SK-N-DZ (cell line): ENCODE measurements at places on chromosomes 5 and 9.
A peak's percentile ranks its signal among the peaks of the same experiment; 100 is the strongest.

- no peak for DNase-seq
Observed at GRCh38 chr5:131379723-131380122, 115.9 kb downstream of the CDC42SE2 start.

DNA sequence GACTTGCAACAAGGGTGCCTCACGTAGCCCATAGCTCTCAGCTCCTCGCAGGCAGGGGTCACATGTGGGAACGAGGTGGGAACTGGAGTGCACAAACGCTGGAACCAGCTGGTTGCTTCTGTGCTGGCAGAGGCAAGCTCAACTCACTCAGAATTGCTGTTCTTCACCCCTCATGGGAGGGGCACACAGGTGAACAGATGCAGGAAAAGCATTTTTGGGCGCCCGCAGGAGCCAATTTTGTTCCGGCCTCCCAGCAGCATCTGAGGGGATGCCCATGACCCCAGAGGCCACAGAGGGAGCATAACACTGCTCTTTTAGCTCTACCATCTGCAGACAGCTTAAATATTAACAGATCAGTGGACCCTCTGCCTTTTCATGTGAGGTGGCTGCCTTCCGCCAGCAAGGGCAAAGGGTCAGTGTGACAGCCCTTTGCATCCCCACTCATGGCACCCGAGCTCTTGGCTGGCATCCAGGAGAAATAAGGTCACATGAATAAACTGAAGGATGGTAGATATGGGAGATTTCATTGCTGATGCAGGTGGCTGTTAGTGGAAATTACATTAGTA lies 196.2 kb downstream of the SLCO4C1 start:
- DNase-seq = no peak

DNA sequence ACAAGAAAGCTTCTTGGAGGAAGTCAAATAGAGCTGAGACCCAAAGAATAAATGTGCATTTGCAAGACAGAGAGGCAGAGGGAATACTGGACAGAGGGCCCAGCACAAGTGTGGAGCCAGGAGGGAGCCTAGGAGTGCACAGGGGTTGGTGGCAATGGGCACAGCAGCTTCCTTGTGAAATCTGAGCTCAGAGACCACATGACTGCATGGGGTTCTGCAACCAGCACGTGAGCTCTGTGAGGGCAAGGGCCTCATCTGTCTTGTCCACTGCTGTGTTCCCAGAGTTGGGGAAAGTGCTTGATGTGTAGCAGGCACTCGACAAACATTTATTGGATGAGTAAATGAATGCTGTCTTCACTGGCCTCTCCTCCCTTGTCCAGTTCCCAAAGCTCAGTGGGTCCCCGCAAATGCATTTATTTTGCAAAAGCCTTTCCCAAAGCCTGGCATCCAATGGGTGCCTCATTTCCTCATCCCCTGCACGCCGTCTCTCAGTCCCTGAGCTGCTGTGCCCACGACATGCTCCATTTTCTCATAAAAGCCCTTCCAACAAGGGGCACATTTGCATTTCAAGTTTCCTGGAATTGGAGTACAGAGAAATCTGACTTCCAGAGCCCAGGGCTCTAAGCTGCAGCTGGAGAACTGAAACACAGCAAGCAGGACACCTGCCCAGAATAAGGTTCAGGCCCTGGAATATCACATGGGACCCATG lies 58.5 kb downstream of the KCNIP1 start:
- DNase-seq = no peak

DNA sequence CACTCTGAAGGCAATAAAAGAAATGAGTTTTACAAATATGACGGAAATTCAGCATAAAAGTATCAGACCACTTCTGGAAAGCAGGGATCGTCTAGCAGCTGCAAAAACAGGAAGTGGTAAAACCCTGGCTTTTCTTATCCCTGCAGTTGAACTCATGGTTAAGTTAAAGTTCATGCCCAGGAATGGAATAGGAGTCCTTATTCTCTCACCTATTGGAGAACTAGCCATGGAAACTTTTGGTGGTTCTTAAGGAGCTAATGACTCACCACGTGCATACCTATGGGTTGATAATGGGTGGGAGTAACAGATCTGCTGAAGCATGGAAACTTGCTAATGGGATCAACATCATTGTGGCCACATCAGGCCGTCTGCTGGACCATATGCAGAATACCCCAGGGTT lies 93.5 kb upstream of the RGMB start:
- no peak for DNase-seq

DNA sequence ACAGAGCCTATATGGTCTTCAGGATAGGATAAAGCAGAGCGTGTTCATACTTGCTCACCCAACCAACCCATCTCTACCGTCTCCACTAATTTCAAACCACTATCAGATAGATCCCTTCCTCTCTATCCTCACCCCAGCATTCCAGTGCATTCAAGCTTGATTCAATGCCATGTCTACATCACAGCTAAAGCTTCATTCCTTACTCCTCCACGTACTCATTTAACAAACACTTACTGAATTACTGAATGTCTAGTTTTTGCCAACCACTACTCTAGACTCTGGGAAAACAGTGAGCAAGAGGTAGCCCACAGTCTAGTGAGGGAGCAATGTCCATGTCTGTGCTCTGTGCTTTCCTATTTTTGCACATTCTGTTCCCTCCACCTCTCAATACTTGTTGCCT lies 163.5 kb upstream of the MSX2 start:
- DNase-seq = no peak

GRCh38 chr9:127451858-127452656 lies 747 bp downstream of the LRSAM1 start:
- DNase-seq = peak; percentile 61

DNA sequence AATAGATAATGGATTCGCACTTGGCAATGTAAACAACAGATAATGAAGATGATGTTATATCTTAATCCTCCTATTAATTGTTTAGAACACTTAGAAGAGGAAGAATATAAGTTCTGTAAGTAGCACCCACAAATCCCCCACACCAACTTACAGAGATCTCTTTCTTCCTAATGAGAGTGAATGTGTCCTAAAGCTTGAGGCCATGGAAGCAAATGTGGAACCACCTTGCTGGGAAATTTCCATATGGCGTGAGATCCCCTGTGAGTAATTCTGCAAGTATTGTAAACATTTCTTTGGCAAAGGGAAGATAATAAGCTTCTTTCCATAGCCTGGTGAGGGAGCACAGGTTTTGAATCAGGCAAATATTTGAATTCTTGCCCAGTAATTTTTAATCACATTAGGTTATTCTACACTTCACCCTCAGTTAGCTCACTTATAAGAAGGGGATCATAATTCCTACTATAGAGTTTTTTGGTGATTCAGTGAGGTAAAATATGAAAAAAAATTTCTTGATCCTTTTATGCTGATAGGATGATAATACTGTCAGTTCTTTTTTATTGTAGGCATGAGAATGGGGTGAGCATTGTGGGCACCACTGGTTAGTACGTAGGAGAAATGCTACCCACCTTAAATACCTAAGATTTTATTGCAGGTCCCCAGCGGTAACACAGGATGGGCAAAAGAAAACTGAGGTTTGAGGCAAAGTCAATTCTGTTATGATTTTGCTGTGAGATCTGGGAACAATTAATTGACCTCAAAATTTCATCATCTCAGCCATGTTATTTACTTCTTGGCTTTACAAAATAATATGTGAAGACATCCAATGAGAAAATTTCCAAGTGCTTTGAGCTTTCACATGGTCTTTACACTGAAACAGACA lies 574.8 kb downstream of the PSAT1 start:
- DNase-seq = no peak

- no peak for DNase-seq
Observed at GRCh38 chr9:126335837-126336735, 9.5 kb downstream of the MVB12B start.

DNA sequence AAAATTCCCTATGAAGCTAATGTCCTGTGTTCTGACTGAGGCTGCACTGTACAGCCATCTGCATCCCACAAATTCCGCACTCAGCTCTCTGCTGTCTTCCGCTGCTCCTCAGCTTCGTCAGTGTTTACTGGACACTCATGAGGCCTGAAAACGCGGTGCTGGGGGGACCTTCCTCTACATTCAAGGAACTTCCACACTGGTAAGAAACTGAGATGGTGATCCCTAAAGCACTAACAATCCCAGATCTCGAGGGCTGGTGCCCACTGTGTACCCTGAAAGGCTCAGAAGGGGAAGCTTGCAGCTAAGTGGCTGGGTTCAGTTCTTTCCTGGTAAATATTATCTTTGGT lies 117.9 kb downstream of the NRG2 start:
- DNase-seq = no peak

GRCh38 chr9:32942755-32943460 lies 58.5 kb downstream of the APTX start:
- DNase-seq = no peak

- DNase-seq = no peak
Observed at GRCh38 chr9:115650768-115651167, 502.8 kb upstream of the PAPPA start.

DNA sequence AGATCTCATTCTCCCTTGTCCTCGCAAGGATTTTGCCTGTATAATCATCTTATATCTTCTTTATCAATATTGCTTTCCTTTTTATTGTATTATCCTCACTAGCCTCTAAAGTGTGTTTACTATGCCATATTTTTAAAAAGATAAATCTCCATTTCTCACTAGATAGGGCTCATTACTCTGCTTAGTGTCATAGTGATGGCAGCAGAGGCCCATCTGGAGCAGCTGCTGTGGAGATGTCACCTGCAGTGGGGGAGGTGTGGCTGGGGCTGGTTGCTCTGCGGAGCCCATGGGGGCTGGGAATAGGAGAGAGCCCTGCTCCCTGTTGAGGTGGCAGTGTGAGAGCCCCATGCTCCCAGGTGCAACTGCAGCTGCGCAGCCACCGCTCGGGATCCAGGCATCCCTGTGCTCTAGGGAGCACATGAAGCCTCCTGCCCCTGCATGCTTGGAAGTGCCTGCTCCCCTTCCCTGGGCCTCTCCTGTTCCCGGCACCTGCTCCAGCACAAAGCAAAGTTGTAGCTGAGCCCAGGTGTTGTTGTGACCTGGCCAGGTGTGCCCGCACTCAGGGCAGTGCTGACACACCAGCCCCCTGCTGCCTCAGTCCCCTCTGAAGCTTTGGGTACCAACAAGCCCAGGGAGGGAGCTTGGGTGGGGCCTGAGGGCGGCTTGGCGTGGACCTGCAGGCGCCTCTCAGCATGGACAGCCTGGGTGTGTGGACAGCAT lies 144.6 kb upstream of the MRPS30 start:
- peak; percentile 99 for DNase-seq

DNA sequence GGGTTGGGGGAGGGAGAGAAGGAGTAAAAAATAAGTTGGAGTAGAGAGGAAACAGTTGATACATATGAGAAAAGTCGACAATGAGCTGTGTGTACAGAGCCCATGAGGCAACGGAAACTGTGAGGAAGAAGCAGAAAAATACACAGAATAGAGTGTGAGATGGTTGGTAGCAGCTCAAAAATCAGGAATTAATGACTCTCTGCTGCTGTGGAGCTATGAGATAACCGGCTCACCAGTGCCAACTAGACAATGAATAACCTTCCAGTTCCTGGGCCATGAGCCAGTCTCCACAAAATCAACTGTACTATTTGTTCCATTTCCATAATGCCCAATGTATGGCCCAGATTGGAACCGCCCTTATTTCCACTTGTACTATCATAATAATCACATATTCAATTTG lies 53.1 kb upstream of the NREP start:
- DNase-seq = no peak

DNA sequence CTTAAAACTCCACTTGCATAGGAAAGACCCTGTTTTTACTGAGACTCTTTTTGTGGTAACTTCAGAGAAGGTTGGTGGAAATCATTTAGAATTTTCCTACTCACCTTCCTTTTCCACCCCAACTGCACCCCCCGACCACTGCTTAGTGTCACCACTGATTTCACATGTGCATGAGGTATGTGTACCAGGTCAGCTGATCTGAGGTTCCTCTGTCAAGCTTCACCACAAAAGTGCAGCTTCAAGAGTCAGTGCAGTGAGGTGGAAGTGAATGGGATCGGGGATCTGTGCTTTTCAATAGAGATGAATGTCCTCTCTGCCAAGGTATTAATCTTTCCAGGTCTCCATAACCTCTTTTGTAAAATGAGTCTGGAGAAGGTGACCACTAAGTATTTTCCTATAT lies 260.5 kb upstream of the WWC1 start:
- DNase-seq = no peak

DNA sequence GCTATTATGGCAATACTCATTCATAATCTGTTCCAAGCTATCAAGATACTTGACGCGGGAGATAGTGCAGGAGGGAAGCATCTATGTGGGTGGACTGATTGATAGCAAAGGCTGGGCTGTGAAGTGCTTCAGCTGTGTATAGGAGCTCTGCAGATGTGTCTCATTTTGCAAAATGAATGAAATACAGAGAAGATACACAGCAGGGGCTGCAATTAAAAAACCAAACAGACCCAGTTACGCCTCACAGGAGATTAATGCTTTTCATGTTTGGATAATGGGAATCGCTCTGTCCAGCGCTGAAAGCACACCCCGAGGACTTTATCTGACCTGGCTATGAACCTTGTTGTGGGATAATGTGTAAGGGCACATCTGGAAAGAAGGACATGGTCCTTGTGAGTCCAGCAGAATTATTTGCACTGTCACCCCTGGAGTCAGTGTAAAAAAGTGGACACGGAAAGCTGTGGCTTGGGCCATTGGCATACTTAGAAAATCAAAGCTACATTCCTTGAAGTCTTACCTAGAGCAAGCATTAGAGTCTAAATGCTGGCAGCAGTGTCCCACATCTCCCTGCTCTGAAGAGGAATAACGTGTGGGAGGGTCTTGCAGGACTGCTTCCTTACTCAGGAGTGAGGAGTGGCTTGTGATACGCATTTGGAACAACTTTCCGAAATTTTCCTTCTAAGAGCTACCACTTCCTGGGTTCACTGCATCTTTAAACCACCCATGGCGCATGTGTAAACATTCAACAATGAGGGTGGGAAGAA lies 2.6 kb downstream of the SH3RF2 start:
- no peak for DNase-seq

GRCh38 chr5:135460246-135461033 lies 8.3 kb upstream of the TIFAB start:
- DNase-seq = no peak

- DNase-seq = no peak
Observed at GRCh38 chr5:26237489-26237888, 800.9 kb downstream of the CDH9 start.

DNA sequence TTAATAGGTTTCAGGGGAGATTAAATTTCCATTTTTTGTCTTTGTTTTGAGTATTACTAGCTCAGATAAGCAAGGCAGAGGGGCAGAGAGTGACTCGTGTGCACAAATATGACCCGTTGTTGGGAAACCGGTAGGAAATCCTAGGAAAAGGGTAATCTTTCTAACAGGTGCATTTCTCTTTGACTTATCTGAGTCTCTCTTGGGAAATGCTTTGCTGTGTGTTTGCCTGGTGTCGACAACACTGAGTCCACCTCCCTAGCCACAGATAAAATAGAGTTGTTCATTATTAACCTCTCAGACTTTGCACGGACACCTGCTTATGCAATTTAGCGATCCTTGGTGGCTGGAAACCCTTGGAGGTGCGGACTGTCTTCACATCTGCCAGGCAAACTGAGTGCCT lies 164.2 kb downstream of the FGF1 start:
- no peak for DNase-seq

DNA sequence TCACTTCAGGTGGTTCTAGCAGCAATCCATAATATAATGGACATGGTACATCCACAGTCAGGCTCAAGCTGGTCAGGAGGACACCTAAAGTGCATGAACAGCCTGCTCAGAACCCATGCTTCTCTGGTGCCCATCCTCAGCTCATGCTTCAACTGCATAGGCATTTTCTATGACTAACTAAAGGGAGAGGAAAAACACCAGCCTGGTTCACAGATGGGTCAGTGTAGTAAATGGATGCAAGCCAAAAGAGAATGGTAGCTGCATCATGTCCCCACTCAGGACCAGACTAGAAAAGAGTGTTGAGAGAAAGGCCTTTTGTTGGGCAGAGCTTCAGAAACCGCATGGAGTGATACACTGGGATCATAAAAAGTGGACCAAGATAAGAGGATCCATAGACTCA lies 556.6 kb downstream of the TLE1 start:
- DNase-seq = no peak
